ENCODE measurements at places on chromosomes 2 and 18.
A peak's percentile ranks its signal among the peaks of the same experiment; 100 is the strongest.

GRCh38 chr2:98598781-98599428, 9.4 kb downstream of the COA5 start:
- DNase-seq = no peak

DNA sequence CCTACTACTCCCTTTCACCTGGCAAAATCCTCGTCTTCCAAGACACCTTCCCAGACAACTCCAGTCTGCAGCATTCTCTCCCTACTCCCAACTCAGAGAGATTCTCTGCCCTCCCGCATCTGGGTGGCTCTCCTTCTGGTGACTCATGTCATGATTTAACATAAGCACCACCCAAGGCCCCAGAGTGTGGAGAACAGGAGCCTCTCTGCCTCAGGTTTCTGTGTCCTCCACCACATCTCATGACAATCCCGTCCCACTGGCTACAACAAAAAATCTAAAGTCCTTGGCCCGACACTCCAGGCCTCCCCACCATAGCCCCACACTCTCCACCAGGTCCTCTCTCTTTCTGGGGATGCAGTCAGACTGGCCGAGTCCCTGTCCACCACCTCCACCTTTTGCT, 197.1 kb downstream of the BCL11A start:
- no peak for DNase-seq

- no peak for DNase-seq
Measured at GRCh38 chr2:206641226-206641625, 1.1 kb upstream of the FAM237A start.

- no peak for DNase-seq
Measured at GRCh38 chr2:214311031-214311533, 99.8 kb upstream of the VWC2L start.

GRCh38 chr2:47833516-47833968, 50.6 kb downstream of the MSH6 start:
- no peak for DNase-seq

DNA sequence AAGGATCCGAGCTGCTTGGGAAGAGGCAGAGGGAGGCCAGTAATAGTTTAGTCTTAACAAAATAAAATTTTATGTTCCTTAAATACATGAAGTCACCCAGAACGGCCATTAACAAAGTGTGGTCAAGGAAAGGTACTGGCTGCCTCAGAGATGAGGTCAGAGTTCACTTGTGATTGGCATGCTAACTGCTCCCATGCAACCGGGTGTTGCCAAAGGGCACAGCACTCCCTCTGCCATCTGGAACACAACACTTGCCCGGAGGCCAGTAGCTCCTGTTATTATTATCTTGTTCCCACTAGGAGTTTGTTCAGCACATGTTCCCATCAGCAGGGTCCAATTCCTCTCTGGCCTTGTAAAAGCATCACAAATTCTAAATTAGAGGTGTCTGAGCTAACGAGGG, 207.0 kb downstream of the CYP26B1 start:
- DNase-seq = no peak

- DNase-seq = no peak
Measured at GRCh38 chr2:217585362-217585761, 417.4 kb downstream of the TNS1 start.

DNA sequence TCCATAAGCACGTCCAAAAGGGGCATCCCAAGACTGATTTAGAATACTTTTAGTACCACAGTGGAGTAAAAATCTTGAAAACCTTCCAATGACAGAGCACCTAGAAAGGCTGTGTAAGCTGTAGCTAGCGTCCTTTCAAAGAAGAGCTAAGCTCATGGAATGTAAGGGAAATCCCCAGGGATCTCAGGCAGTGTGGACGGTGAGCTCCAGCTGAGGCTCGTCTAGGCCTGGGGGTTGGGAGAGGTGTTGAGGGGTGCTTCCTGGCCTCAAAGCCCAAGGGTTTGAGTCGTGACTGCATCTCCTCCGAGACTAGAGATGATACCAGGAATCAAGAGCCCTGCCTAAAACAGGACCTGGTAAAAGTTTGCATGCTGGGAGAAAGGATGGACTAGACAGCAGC, 7.6 kb downstream of the CTIF start:
- DNase-seq = no peak

DNA sequence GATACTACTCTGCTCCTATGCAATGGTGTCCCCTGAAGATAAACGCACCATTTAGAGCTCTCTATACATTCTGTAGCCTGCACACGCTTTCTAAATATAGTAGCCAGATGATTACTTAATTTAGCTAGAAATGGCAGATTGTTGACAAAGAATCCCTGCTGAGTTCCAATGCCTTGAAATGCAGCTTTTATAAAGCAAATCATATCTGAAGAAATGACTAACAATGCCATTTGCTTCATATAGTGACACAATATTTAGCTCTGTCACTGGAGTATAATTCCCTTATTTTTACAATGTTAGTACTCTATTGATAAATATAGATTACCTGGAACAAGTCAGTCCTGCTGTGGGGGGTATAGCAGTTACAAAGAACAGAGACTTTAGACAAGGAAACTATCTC, 166.2 kb downstream of the CDCA7 start:
- no peak for DNase-seq

GRCh38 chr2:58852243-58852642, 611.1 kb upstream of the FANCL start:
- no peak for DNase-seq

- no peak for DNase-seq
Measured at GRCh38 chr2:127771756-127772155, 39.2 kb downstream of the WDR33 start.

DNA sequence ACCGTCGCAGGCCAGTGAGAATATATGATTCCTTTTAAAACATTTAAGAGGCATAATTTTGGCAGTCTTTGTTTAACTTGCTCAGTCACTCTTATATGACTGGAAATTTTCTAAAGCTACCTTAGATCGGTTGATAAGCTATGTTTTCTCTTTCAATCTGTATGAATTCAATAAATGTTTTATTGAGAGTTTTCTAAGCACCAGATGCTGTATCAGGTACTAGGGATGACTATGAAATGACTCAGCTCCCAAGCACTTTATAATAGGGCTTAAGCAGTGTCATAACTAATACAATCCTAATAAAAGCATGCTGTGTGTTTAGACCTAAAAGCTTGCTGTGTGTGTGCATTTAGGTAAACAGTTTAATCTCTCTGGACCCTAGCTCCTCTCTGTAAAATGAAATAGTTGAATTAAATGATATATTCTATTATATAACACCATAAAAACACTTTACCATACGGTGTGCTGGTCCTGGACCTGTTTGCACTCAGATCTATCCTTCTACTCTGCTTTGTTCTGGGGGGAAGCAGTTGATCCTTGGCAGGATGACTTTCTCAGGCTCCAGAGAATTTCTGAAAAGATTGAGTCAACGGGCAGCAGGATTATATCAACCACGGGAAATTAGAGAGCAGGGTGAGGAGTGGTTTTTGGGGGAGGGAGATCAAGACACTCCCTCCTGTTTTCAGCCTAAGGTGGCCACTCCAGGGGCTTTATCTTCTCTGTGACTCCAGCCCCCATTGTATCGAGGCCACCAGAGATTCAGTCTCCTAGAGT, 26.1 kb upstream of the SLC38A11 start:
- DNase-seq = no peak

DNA sequence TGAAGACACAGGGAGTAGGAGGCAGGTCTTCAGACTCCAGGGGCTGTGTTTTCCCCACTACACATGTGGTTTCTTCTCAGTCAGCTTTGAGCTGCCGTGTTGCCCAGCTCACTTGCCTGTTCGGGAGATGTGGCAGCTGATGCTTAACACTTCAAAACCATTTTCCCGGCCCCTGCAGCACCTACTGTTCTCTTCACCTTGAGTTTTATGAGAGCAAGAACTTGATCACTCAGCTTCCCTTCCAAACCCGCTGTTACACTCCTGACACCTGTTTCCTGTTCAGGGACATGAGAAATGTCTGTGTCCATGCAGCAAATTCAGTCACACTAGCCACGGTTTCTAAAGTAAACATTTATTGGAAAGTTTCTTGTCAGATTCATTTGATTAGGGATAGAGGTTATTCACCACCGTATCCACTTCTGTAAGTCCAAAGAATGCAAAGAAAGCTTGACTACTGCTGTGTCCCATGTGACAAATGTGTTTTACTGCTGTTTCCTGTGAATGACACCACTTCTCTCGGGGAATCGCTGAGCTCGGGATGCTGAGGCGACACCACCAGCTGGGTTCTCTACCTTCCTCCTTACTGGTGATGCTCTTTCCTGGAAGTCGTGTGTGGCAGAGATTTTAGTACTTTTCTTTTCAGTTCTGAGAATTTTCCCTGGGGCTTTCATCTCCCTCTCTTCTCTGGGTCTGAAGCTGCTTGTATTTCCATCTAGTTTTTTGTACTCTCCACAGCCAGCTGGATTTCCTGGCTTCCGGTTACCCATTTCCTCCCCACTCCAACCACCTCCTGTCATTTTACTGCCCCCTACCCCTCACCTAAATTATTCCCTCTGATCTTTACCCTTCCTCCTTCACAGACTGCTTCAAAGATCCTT, 91.7 kb downstream of the KLF7 start:
- peak; percentile 7 for DNase-seq

DNA sequence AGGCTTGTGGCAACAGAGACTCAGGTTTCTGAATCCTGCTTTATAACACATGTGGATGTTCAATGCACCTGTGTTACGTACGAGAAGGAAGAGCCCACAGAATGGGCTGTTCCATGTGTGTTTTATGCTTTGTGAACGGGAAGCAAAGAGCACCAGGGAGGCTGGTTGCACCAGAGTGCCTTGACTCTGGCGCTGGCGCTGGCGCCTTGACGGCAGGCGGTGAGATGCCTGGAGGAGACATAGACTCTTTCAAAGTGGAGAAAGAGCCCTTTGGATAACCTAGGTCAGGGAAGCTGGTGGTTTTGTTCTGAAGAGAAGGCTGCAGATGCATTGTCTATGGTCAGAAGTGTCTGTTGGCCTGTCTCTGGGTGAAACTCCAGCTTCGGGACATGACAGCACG, 80.2 kb upstream of the APCDD1 start:
- DNase-seq = no peak

DNA sequence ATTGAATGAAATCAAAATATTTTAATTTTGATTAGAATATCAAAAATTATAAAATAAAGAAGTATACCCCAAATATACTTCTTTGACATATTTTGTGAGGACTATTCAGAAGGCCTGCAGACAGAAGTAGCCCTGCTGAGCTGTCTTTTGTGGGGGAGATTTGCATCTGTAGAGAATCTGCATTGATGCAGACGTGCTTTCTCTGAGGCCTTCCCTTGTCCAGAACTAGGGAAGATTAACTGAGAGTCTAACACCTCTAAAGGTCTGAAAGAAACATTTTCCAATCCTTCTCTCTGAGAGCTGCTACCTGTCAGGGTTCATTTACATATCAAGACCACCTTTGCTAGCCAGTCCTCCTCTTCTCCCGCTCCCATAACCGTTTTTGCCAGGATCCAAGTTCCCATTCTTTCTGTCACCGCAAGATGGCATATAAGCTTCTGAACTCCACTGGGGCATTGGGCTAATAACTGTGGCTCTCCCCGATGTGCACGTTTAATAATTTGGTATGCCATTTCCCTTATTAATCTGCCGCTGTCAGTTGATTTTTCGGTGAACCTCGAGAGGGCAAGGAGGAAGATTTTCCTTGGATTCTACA, 510.4 kb upstream of the CNTNAP5 start:
- DNase-seq = no peak

GRCh38 chr2:37575780-37576179, 95.7 kb downstream of the CDC42EP3 start:
- no peak for DNase-seq

GRCh38 chr18:57941841-57942489, 102.1 kb upstream of the NEDD4L start:
- DNase-seq = no peak

- DNase-seq = no peak
Measured at GRCh38 chr18:7020995-7021777, 96.4 kb downstream of the LAMA1 start.

DNA sequence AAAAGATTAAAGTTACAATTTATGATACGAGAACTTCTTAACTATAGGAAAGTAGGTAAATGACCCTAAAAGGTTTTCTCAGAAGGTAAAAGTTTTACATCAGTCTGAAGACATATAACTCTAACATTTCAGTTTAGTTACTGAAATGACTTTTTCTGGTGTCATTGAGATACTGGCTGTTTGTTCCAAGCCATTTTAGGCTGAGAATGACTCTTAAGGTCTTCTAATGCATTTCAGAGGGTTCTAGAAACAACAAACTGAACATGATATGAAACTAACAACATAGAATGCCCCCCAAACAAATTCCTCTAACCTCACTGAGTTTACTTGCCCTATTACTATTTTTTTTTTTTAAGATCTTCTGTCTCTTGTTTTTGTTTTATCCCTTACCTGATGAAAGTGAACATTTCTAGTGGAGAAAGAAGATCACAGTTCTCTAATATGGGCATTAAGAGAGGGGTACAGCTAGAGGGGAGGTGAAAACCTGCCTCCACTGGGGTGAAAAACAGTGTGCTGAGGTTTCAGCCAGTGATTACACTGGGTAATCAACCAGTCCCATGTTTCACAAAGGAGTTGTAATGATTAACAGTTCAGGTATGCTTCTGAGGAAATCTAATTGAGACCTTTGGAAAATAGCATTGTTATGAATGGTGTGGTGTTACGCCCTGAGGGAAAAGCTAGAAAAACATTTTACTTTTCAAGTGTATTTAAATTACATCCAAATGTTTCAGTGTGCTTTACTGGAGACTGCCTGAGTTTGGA, 11.2 kb downstream of the NABP1 start:
- no peak for DNase-seq

DNA sequence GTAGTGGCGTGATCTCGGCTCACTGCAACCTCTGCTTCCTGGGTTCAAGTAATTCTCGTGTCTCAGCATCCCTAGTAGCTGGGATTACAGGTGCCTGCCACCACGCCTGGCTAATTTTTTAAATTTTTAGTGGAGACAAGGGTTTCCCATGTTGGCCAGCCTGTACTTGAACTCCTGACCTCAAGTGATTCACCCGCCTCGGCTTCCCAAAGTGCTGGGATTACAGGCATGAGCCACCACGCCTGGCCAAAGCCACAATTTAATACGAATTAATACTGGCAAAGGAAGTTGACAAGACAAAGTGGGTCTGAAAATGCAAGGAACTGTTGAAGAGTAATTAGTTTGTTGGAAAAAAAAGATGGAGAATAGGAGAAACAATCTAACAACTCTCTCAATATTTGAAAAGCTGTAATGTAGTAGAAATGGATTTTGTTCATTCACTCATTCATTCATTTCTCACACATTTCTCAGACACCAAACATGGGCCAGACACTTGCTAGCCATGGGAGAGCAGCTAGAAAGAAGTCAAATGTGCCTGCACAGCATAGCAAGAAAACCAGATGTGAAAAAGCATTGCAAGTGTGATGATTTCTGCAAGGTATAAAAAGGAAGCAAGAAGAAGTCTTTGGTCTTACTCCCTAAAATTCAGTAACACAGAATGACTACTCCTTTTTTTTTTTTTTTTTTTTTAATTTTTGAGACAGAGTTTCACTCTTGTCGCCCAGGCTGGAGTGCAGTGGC, 39.4 kb upstream of the ATL2 start:
- no peak for DNase-seq

- no peak for DNase-seq
Measured at GRCh38 chr2:200592406-200593075, 6.7 kb downstream of the AOX1 start.

GRCh38 chr2:232838406-232838874, 31.6 kb upstream of the SNORC start:
- DNase-seq = peak; percentile 73
